ENCODE measurements at places on chromosomes 3 and 15. TPM values are rescaled to one million over a fixed set of nuclear protein-coding genes. Genes with fewer than 3 reads are reported as not detected.

Gene ATP6V1A
- 61.6 TPM for total RNA-seq

Gene CASR
- 0.02 TPM for total RNA-seq

Gene CILP
- total RNA-seq: not detected

Gene PRTG
- 32.6 TPM for total RNA-seq

Gene VILL
- 23.2 TPM for total RNA-seq

DNA sequence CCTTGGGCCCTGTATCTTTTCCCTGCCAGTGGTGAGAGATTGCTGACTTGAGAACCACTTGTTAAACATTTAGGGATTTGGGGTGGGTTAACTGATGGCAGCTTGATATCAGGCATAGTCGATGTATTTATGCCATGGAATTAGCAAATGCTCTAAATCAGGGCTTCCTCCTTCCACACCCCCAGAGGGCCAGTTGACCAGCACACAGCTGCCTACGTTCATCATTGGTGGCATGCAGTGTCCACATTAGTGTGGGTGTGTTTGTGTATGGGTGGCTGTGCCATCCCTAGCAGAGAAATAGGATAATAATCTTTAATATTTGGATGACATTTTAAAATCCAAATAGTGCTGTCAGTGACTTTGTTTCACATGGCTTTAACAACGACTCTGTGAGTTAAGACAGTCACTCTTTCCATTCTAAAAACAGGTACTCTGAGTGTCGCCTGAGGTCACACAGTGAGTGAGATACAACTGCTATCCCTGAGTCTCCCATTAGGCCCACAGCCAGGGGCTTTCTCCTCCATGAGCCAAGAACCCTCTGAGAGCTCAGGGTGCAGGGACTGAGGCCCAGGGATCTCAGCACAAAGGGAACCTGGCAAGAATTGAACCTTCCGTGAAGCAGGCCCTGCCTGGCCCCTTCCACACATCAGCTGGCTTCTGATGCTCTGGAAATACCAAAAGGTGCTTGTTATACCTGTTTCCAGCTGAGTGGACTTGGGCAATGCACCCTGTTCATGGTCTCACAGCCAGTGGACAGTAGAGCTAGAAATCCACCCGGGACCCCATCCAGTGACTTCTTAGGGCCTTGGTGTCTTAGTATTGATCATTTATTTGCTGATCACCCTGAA is 4.3 kb upstream of the LTF start:
- no peak overlapping the region for H3K27ac ChIP-seq
- H3K36me3 ChIP-seq: no peaks in the 10 kb centered on the region
- no peak overlapping the region for H3K4me3 ChIP-seq
- DNase-seq: peak; percentile 22
- no peaks in the 10 kb centered on the region for H3K4me1 ChIP-seq

- H3K27ac ChIP-seq: peak overlapping the region; percentile 7
- no peaks in the 10 kb centered on the region for H3K27me3 ChIP-seq
- no peak overlapping the region for H3K4me3 ChIP-seq
- peaks cover 87% of the 10 kb centered on the region for H3K36me3 ChIP-seq
- H3K4me1 ChIP-seq: no peaks in the 10 kb centered on the region
Observed at GRCh38 chr15:40028853-40029252, 10.1 kb downstream of the SRP14 start.

- H3K4me1 ChIP-seq: peaks cover 12% of the 10 kb centered on the region
- no peak for DNase-seq
- H3K4me3 ChIP-seq: no peak overlapping the region
- H3K36me3 ChIP-seq: no peaks in the 10 kb centered on the region
Observed at GRCh38 chr3:111311709-111312235, 230.2 kb upstream of the CD96 start.

GRCh38 chr3:123843668-123844067 is 40.5 kb downstream of the MYLK start:
- DNase-seq: peak; percentile 60
- no peaks in the 10 kb centered on the region for H3K27me3 ChIP-seq
- H3K4me3 ChIP-seq: no peak overlapping the region
- peak overlapping the region; percentile 90 for H3K27ac ChIP-seq
- no peaks in the 10 kb centered on the region for H3K36me3 ChIP-seq

DNA sequence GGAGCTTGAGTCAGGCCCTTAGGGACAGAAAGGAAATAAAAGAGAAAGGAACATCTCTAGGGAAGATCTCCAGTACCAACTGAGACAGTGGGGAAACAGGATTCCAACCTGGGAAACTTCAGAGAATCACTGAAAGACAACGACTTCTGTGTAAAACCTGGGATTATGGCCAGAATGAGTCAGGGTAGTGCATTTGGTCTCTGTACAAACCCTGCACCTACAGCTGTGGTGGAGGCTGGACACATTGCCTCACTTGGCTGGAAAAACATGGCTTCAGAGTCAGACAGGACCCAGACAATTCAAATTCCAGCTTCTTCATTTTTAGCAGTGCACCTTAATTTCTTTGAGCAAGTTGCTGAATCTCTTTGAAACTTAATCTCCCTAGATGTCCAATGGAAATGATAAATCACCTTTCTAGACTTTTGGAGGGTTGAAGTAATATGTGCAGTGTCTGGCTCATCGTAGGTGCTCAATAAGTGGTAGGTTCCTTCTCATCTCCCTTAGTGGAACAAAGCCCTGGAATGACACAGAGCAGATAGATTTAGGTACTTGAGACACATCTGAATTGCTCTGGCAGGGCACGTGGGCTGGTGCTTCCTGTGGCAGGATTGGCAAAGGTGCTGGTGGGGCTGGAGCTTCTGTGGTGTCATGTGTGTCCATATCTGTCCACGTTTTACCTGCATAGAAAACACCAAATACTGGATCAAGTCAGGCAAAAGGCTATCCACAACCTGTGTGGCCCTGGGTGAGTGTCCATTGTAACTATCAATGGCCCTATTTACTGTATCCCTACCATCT is 6.1 kb upstream of the CLSTN2 start:
- H3K4me1 ChIP-seq: no peaks in the 10 kb centered on the region
- no peak overlapping the region for H3K4me3 ChIP-seq
- no peak overlapping the region for H3K27ac ChIP-seq

GRCh38 chr3:187774185-187774789 is 29.0 kb upstream of the BCL6 start:
- no peaks in the 10 kb centered on the region for H3K36me3 ChIP-seq
- no peak overlapping the region for H3K4me3 ChIP-seq
- no peak overlapping the region for H3K27ac ChIP-seq
- H3K27me3 ChIP-seq: no peaks in the 10 kb centered on the region
